ENCODE measurements at places on chromosomes 1 and 21.

DNA sequence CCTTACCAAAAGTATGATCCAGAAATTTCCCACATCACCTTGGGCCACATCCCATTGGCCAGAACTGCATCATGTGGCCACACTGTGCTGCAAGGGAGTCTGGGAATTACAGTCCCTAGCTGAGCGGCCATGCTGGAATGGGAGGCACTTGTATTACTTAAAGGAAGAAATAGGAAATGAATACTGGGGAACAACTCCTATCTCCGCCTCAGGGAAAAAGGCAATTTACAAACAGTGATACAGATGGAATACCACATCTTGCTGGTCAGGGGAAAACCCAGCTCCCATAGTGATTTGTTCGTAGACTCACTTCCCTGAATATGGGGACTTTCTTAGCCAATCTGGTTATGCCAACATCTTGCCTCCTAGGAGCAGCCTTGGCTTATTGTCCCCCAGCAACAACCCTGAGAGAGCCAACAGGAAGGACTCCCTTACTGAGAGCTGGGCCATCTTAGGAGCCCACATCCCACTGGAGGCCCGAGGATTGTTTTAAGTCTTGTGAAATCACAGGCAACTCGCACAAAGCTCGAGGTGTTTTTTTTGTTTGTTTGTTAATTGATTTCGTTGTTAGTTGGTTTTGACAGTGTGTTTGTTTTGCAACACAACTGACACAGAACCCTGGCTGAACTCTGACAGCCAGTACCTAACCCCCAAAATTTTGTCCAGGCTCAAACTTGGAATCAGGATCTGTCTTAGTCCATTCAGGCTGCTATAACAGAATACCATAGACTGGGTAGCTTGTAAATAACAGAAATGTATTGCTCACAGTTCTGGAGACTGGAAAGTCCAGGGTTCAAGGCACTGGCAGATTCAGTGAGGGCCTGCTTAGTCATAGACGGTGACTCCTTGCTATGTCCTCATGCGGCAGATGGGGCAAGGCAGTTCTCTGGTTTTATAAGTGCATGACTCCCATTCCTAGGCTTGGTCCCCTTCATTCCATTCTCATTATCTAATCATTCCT, 14.9 kb downstream of the CDA start:
- DNase-seq: no peak

GRCh38 chr1:55610203-55610602, 395.0 kb upstream of the USP24 start:
- DNase-seq: no peak

DNA sequence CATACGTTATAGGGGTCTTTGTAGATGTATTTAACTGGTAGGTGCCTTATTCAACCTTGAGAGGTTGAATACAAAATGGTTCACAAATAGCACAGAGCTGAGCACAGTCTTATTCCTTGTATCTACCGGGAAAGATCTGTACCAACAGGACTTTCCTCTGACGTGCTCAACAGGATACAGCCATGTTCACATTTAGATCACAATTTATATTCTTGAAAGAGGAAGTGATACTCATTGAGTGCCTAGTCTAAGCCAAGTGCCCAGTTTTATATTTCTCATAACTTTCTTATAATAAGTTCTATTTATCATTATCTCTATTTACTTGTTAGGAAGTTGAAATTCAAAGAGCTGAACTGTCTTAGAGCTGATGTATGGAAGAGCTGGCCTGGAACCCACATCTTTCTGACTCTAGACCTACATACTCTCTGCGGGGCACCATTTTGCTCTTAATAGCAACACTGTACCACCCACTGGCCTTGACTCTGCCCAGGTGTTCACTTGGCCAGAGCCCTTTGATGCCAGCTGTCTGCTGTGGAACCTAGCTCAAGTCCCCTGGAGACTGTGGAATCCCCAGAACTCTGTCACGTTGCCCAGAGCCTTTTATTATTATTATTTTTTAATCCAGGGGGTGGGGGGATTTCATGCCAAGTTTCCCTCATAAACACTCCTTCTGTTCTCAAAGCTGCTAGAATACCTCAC, 156.2 kb downstream of the TPR start:
- DNase-seq: no peak

GRCh38 chr1:219189021-219189824, 15.5 kb downstream of the LYPLAL1 start:
- no peak for DNase-seq

- DNase-seq: no peak
These were observed 156.0 kb upstream of the PTBP2 start for GRCh38 chr1:96565546-96565945.
